PC-3 (cell line): ENCODE measurements at places on chromosomes 1 and 21. TPM values are rescaled to one million over a fixed set of nuclear protein-coding genes. Genes with fewer than 3 reads are reported as not detected.

- H3K36me3 ChIP-seq = no peaks in the 10 kb centered on the region
- H3K4me3 ChIP-seq = no peak within 1 kb of the TSS
- no peak within 1 kb of the TSS for H3K27ac ChIP-seq
- peaks cover 31% of the 10 kb centered on the region for H3K27me3 ChIP-seq
- DNase-seq = no peak
Measured at GRCh38 chr1:12745992-12746323, at the start of gene CFAP107. Gene CFAP107, plus strand, starts transcription at chr1:12746200. Its CDS starts 231 bp downstream, at chr1:12746431.

The IL12RB2 gene
- total RNA-seq = 0.81 TPM in 1 of 2 replicates, not detected in the other

DNA sequence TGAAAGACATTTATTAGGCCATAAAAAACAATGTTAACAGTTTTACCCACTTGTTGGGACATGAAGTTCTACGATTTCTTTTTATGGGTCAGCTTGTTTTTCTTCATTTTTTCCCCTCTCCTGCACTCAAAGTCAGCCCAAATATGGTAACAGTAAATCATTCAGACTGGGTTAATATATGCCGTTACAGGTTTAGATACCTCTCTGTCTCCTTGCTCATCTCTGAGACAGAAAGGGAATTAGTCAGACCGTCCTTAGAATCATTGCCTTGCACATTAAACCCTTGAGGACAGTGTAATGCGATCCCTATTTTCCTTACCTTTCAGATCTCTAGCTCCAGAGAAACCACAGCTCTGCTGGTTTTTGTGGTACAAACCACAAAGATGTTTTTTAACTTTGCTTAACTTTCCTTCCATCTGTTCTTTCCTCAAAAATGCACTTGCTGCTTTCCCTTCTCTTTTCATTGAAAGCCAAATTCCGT lies 613.3 kb downstream of the PLPP3 start:
- no peak overlapping the region for H3K27ac ChIP-seq
- H3K4me1 ChIP-seq = peaks cover 21% of the 10 kb centered on the region
- H3K27me3 ChIP-seq = no peaks in the 10 kb centered on the region
- H3K4me3 ChIP-seq = no peak overlapping the region
- DNase-seq = peak; percentile 73

GRCh38 chr1:88029899-88030298 lies 654.2 kb upstream of the PKN2 start:
- H3K27me3 ChIP-seq = no peaks in the 10 kb centered on the region
- H3K4me3 ChIP-seq = no peak overlapping the region
- no peaks in the 10 kb centered on the region for H3K36me3 ChIP-seq
- no peaks in the 10 kb centered on the region for H3K4me1 ChIP-seq
- no peak overlapping the region for H3K27ac ChIP-seq
- DNase-seq = no peak

The TNFAIP8L2 gene
- total RNA-seq = not detected in 2 replicates

DNA sequence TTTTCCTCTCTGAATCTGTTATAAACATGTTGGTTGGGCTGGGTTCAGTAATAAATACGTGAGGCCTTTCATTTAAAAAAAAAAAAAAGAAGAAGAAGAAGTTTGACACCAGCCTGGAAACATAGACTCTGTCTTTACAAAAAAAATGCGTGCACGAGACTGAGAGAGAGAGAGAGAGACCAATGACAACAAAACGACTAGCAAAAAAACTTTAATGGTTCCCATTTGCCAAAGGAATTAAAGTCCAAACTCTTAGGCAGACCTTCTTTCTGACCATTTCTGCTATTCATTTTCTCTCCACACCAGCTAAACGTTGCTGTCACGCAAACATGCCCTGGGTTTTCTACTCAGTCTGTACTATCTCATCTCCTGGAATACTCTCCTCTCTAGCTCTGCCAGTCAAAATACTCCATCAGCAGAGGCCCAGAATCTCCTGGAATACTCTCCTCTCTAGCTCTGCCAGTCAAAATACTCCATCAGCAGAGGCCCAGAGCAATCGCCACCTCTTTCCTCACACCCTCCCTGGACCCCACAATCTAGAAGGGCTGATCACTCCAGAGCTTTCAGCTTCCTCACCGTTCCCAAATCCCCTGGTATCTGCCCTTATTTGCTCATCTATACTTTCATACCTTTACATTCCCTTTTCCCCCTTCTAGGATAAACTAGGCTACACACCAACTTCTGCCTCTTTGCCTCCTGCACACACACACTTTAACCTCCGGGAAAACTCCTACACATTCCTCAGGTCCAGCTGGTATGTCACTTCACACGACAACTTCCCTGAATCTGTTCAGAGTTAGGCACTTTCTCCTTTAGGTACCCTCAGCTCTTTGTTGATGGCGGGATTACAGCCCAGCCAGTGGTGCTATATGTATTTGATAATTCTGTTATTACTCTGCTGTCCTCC lies 100.0 kb downstream of the CDC7 start:
- no peak overlapping the region for H3K27ac ChIP-seq
- no peaks in the 10 kb centered on the region for H3K36me3 ChIP-seq
- H3K27me3 ChIP-seq = no peaks in the 10 kb centered on the region
- no peak overlapping the region for H3K4me3 ChIP-seq
- no peak for DNase-seq

DNA sequence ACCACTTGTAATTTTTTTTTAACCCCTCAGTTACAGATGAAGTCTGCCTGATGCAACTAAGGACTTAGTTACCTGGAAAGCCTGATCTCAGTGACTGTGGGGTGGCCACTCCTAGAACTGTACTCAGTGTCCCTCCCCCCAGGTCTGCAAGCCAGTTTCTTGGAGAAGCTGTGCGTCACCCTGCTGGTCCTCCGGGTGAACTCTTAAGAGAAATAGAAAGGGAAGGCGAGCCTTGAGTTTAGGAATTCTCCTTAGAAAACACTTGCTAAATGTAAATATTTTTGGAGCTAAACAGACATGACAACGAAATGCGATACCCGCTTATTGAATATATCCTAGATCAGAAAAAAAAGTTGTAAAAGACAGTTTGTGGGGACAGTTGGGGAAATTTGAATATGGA lies 730 bp downstream of the SLC16A4 start:
- H3K27ac ChIP-seq = no peak overlapping the region
- H3K27me3 ChIP-seq = no peaks in the 10 kb centered on the region
- DNase-seq = no peak
- no peak overlapping the region for H3K4me3 ChIP-seq
- H3K4me1 ChIP-seq = peaks cover 26% of the 10 kb centered on the region

The PTGS2 gene
- total RNA-seq = 4.9 and 7.9 TPM in 2 replicates

GRCh38 chr1:68136187-68136586 lies 85.8 kb upstream of the DIRAS3 start:
- peak; percentile 79 for DNase-seq
- no peaks in the 10 kb centered on the region for H3K27me3 ChIP-seq
- H3K27ac ChIP-seq = no peak overlapping the region

GRCh38 chr1:63804829-63805484 lies 31.1 kb downstream of the ROR1 start:
- no peak for DNase-seq
- H3K27me3 ChIP-seq = no peaks in the 10 kb centered on the region
- no peaks in the 10 kb centered on the region for H3K36me3 ChIP-seq
- H3K27ac ChIP-seq = no peak overlapping the region
- H3K4me3 ChIP-seq = no peak overlapping the region

DNA sequence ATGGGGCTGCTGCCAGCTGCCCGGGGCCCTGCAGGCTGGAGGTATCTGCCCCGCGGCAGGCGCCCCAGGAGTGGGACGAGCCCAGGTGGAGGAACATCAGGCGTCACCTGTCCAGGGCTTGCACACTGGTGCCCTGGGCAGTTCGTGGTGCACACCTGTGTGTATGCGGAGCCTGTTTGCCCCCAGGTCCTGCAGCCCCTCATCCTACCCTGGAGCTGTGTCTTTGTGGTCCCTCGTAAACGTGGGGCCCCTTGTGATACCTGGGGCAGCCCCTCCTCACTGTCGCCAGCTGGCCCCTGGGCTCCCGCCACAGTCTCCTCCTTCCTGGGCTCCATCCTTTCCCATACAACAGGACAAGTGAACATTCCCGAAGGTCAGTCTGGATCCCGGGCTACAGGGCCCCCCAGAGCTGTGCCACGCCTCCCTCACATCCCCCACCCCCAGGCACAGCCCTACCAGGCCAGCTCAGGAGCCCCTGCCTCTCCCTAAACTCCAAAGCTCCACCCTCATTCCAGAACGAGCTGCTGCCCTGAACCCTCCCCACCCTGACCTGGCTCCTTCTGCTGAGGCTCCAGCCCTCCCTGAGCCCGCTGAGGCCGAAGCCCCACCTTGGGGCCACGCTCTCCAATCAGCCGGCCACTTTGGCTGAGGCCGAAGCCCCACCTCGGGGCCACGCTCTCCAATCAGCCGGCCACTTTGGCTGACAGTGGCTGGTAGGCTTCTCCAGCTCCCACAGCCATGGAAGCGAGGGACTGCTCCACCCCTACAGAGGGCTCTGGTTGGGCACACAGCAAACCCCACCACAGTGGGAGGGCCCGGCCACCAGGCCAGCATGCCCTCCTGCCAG lies 42.6 kb downstream of the UBE2G2 start:
- no peak overlapping the region for H3K27ac ChIP-seq
- H3K36me3 ChIP-seq = no peaks in the 10 kb centered on the region
- H3K4me1 ChIP-seq = peaks cover 6% of the 10 kb centered on the region
- no peak for DNase-seq

The TFF2 gene
- total RNA-seq = 21.1 and 22.9 TPM in 2 replicates

The GPR52 gene
- total RNA-seq = 0.44 and 3.6 TPM in 2 replicates

The G0S2 gene
- 620 and 723 TPM in 2 replicates for total RNA-seq

- peaks cover 84% of the 10 kb centered on the region for H3K36me3 ChIP-seq
- H3K27ac ChIP-seq = no peak overlapping the region
- H3K4me1 ChIP-seq = peaks cover 4% of the 10 kb centered on the region; the same call in 1 of the 2 replicates
- H3K4me3 ChIP-seq = no peak overlapping the region
Measured at GRCh38 chr1:214632091-214632490, 29.1 kb downstream of the CENPF start.

- DNase-seq = peak; percentile 9
- H3K4me1 ChIP-seq = no peaks in the 10 kb centered on the region; the same call in 1 of the 2 replicates
- H3K4me3 ChIP-seq = no peak overlapping the region
- H3K27me3 ChIP-seq = peaks cover 32% of the 10 kb centered on the region; the same call in 1 of the 2 replicates
Measured at GRCh38 chr1:58412071-58412580, 134.4 kb downstream of the OMA1 start.

The CD84 gene
- total RNA-seq = not detected in 2 replicates

The DHDDS gene
- total RNA-seq = 49.6 and 52.8 TPM in 2 replicates

DNA sequence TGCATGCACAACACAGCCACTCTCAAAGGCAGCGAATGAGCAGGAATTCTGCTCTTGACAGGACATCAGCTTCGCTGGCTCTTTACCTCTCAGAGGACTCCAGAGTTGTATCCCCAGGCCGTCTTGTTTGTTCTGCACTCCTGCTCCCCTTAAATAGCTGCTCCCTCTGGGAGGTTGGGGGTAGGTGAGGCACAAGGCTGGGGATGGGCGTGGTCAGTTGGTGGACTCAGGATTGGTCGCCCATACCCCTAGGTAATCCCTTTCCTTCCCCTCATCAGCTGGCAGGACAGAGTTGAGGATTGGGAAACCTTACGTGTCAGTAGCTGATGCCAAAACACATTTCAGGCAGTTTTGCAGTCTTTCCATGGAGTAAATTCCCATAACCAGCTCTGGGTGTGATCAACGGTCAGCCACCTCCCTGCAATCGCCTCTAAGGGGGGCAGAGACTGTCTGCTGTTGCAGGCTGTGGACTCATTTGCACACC lies at the start of gene PLA2G2A:
PLA2G2A (minus strand) TSS at position 125 of the 484 bp plus-strand sequence. CDS start 845 bp downstream, outside the sequence.
- H3K27ac ChIP-seq = no peak within 1 kb of the TSS
- no peaks in the 10 kb centered on the region for H3K36me3 ChIP-seq
- no peak for DNase-seq
- H3K4me3 ChIP-seq = no peak within 1 kb of the TSS
- no peaks in the 10 kb centered on the region; the same call in 1 of the 2 replicates for H3K4me1 ChIP-seq
- H3K27me3 ChIP-seq = no peaks in the 10 kb centered on the region

GRCh38 chr1:187408212-187409004 lies 579.7 kb downstream of the PLA2G4A start:
- H3K36me3 ChIP-seq = no peaks in the 10 kb centered on the region
- H3K27ac ChIP-seq = no peak overlapping the region
- DNase-seq = no peak
- no peak overlapping the region for H3K4me3 ChIP-seq
- H3K4me1 ChIP-seq = no peaks in the 10 kb centered on the region

GRCh38 chr1:1232796-1233566 lies 944 bp downstream of the B3GALT6 start:
- H3K4me1 ChIP-seq = peaks cover 50% of the 10 kb centered on the region
- no peaks in the 10 kb centered on the region for H3K27me3 ChIP-seq
- peak; percentile 31 for DNase-seq
- peak overlapping the region; percentile 2; the same call in 1 of the 2 replicates for H3K27ac ChIP-seq
- H3K4me3 ChIP-seq = peak overlapping the region; percentile 65

The CLCA1 gene
- total RNA-seq = not detected in 2 replicates

- no peaks in the 10 kb centered on the region for H3K4me1 ChIP-seq
- no peaks in the 10 kb centered on the region for H3K36me3 ChIP-seq
- DNase-seq = no peak
- no peak overlapping the region for H3K4me3 ChIP-seq
- no peak overlapping the region for H3K27ac ChIP-seq
Measured at GRCh38 chr1:16067127-16067768, 6.2 kb downstream of the FAM131C start.

DNA sequence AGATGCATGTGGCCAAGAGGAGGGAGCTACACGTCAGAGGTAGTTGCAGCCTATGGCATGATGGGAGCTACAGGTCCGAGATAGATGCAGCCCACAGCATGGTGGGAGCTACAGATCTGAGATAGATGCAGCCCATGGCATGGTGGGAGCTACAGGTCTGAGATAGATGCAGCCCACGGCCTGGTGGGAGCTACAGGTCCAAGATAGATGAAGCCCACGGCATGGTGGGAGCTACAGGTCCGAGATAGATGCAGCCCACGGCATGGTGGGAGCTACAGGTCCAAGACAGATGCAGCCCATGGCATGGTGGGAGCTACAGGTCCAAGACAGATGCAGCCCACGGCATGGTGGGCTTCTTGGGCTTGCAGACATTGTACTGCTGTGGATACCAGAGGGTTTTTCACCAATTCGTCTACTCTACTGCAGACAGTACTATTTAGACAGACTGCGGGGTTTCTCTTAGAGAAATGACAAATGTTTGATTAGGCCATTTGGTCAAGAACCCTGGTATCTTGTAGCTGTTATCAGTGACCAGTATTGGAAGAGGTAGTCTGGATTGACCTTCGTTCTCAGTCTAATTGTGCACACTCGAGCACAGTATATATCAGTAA lies 127.4 kb downstream of the DHRS3 start:
- H3K27me3 ChIP-seq = no peaks in the 10 kb centered on the region
- H3K4me3 ChIP-seq = no peak overlapping the region
- H3K4me1 ChIP-seq = peaks cover 22% of the 10 kb centered on the region

The LCE3D gene
- not detected in 2 replicates for total RNA-seq

DNA sequence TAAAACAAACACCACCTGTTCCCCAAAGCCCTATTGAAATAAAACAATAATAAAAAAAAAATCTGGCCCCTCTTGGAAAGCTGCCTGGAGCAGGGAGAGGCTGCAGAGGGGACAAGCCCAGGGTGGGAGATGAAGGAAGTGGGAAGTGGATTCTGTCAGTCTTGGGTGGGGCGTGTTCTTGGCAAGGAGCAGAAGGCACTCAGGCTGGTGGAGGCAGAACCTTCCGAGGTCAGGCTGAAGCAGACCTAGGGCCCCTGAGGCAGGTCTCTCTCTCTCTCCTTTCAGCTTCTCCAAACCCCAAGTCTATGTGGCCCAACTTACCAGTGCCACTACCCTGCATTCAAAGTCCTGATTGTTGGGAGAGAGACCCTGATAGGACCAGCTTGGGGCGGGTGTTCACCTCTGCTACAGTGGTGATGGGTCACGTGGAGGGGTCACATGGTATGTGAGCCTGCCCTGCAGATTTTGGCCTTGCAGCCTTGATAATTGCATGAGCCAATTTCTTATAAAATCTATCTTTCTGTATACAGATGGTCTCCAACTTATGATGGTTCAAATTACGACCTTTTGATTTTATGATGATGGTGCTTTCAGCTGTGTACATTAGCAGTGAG lies 145.4 kb upstream of the C1orf174 start:
- no peak overlapping the region for H3K4me3 ChIP-seq
- DNase-seq = no peak
- no peaks in the 10 kb centered on the region for H3K4me1 ChIP-seq
- H3K27me3 ChIP-seq = peaks cover 63% of the 10 kb centered on the region
